ENCODE measurements at places on chromosomes 2 and 18.

- peak; percentile 85 for DNase-seq
- peaks cover 1% of the 10 kb centered on the region for H3K36me3 ChIP-seq
- peaks cover 3% of the 10 kb centered on the region for H3K27me3 ChIP-seq
- H3K4me3 ChIP-seq = peak overlapping the region; percentile 56
- H3K27ac ChIP-seq = peak overlapping the region; percentile 64
Measured at GRCh38 chr2:237427769-237428506, 14.0 kb upstream of the COL6A3 start.

DNA sequence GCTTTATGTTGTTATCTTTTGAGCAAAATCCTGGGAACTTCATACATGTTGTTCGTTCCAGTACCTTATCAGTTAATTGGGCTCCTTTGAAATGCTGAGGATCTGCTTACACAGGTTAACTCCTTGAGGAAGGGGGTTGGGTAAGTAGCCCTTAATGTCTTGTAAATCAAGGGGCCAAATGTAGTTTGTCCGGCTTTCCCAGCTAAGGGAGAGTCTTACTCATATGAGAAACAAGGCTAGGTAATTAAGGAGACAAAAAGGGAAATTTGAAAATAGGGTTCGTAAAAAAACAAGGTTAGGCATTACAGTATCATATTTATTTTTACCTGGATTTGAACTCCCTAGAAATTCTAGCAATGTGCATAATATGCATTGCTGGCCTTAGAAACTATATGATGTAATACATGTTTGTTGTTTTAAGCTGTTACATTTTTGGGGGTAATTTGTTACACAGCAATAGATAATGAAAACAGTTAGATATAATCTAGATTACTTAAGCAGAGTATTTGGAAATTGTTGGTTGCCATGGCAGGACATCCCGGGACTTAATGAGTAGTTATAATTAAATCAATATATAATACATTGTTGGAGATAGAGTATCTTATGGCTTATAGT lies 30.9 kb upstream of the RNF149 start:
- peaks cover 10% of the 10 kb centered on the region for H3K27me3 ChIP-seq
- H3K36me3 ChIP-seq = no peaks in the 10 kb centered on the region
- peaks cover 35% of the 10 kb centered on the region for H3K4me1 ChIP-seq
- H3K27ac ChIP-seq = no peak overlapping the region
- DNase-seq = no peak

DNA sequence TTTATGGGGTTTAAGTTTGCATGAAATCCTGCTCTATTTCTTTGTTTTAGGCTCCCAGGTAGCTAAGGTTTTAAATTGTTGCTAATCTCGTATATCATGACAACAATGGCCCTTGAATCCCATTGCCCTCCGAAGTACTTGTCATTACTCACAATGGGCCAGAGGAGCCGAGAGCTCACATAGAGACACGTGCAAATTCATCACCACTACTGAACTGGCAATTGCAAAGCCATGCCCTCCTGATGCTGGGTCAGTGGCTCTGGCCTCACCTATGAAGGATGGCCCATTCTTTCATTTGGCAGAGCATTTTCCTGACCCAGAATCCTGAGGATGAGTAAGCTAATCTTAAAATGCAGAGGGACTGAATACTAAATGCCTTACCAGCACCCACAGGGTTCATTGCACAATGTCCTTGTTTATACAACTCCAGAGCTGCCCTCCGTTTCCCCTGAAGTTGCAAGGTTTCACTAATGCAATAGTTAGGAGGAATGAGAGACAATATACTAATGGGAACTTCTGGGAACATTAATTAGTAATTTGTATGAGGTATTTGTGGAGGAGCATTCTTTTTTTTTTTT lies 71.6 kb upstream of the GAREM1 start:
- no peak overlapping the region for H3K27ac ChIP-seq
- H3K4me1 ChIP-seq = no peaks in the 10 kb centered on the region
- no peaks in the 10 kb centered on the region for H3K36me3 ChIP-seq
- H3K4me3 ChIP-seq = no peak overlapping the region

DNA sequence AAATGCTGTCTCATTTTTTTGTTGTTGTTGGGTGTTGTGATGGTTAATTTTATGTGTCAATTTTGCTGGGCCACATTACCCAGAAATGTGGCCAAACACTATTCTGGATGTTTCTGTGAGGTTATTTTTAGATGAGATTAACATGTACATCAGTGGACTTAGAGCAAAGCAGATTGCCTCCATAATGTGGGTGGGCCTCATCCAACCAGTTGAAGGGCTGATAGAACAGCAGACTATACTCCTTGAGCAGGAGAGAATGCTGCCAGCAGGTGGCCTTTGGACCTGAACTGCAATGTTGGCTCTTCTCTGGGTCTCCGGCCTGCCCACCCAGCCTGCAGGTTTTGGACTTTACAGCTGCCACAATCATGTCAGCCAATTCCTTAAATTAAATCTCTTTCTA lies 169.0 kb downstream of the FTCDNL1 start:
- peaks cover 23% of the 10 kb centered on the region for H3K27me3 ChIP-seq
- no peaks in the 10 kb centered on the region for H3K36me3 ChIP-seq
- no peak overlapping the region for H3K4me3 ChIP-seq
- peaks cover 11% of the 10 kb centered on the region for H3K4me1 ChIP-seq

Measured in T-helper 2 cell treated with Interferon-gamma antibody and Interleukin-4, amounts not matched to agents 5 μg/mL and 100 μg/mL, for 36 hours (primary cell).